ENCODE measurements at places on chromosomes 4 and X.

GRCh38 chrX:46257451-46257879 lies 287.8 kb downstream of the ZNF674 start:
- no peak for DNase-seq

DNA sequence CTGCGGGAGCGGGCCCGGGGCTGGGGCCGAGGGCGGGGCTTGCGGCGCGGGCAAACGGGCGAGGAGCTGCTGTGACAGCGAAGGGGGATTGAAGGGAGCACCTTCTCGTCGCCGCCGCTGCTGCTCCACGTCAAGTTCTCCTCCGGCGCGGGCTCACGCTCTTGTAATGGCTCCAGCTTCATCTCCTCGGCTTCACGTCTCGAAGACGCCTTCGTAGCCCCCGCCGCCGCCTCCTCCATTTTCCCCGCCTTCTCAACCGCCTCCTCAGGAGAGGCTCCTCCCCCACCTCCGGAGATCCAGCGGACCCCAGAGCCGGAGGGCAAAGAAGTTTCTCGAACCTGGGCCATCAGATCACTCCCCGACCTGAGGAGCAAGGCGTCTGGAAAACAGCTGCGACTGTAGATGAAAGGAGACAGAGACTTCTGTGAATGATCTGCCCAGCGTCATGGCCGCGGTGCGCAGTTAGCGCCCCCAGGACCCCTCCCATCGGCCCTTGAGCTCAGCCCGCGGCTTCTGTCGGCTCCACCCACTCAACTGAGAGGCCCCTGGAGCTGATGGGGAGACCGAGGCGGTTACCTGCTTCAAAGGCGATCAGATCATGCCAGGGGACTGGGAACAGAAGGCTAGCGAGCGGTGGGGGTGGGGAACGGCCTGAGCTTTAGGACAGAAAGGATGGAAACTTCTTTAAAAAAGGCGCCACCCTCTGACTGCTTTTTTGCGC lies 895 bp downstream of the USP51 start:
- peak; percentile 58 for DNase-seq

DNA sequence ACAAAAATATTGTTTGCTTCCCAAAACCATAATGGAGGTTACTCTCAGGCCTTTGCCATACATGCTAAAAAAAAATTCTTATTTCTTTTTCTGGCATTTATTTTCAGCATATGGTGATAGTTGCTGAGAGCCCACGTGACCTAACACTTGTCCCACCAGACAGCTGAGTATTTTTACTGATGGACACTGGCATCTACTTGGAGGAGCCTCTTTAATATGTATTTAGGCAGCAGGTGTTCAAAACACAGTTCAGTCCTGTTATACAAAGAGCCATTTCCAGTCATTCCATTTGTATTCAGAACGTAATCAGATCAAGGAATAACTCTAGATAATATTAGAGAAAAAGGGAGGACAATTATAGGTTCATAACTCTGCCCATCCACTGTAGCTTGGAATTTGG lies 95.5 kb downstream of the CXCL13 start:
- no peak for DNase-seq

DNA sequence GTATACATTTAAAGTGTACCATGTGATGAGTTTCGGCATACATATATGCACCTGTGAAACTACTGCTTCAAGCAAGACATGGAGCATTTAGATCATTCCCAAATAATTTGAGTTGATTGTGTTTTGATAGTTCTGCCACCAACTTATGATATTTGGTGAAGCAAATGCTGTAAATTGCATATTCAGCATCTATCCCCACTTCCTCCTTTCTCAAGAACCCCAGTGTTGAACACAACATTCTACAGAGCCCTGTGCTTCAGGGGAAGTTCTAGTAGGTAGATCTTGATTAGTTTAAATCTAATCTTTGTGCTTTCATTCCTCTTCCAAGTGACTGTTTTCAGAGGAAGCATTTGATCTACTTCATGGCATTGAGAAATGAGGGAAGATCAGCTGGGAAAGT lies 5.4 kb upstream of the SHROOM3 start:
- DNase-seq = no peak

DNA sequence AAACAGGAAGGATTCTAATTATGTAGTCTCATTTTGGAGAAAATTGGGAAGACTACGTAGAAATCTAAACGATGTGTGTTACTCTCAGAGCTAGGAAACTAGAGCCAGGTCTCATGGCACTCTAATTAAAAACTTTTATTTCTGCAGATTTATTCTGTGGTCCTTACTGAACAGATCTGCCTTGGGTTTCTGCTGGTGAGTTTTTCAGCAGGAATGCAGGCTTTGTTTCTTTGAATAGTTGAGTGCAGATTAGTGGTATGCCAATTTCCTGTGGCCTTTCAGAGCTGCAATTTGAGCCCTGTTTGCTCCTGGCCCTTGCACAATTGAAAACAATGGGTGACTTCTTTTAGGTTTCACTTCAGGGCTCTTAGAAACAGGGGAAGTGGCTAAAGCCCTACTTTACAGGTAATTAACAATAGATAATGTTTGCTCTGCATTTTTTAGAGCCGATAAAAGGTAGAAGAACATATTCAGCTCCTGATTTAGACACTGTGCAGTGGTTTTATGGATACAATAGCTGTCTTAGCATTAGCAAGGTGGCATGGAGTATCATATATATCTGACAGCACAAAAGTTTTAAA lies 21.8 kb downstream of the SPRY1 start:
- peak; percentile 30 for DNase-seq

DNA sequence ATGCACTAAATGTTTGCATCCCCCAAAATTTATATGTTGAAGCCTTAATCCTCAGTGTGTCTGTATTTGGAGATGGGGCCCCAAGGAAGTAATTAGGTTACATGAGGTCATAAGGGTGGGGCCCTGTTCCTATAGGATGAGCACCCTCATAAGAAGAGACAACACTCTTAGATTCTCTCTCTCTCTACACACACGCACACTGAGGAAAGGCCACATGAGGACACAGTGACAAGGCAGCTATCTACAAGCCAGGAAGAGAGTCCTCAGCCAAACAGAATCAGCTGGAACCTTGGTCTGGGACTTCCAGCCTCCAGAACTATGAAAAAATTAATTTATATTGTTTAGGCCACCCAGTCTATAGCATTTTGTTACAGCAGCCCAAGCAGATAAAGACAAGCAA lies 69.3 kb upstream of the NOCT start:
- DNase-seq = no peak

GRCh38 chrX:20140420-20140819 lies 1.2 kb downstream of the EIF1AX start:
- no peak for DNase-seq

DNA sequence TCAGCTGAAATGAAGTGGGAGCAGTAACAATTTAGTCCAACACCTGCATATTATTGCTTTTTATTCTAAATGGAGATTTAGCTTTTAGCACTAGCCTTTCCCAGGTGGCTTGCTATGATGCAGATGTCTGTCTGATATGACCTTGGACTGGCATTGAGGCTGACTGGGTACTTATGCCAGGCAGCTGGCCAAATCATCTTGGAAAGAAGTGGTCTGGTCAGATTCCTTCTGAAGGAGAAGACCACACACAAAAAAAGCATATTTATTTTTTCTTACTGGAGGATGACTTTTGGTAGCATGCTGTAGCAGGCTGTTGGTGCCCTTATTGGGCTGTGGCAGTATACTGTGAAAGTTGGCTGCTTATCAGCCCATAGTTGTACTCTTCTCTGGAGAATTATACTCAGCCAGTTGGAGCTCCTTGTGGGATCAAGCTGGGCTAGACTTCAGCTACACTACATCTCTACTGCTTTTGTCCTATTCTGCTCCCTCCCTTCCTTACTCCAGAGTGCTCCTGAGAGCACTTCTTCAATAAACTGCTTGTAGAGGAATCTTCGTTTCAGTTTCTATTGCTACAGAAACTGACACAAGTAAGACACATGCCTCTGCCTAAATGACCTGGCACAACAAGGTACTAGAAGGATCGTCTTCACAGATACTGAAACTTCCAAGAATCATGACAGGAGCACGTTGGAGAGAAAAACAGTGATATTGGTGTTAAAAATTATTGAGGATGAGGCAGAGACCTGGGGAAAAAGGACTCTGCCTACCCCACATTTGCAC lies 196.8 kb upstream of the RPS6KA3 start:
- DNase-seq = peak; percentile 55

GRCh38 chr4:138499627-138500026 lies 257.5 kb upstream of the SLC7A11 start:
- DNase-seq = no peak

DNA sequence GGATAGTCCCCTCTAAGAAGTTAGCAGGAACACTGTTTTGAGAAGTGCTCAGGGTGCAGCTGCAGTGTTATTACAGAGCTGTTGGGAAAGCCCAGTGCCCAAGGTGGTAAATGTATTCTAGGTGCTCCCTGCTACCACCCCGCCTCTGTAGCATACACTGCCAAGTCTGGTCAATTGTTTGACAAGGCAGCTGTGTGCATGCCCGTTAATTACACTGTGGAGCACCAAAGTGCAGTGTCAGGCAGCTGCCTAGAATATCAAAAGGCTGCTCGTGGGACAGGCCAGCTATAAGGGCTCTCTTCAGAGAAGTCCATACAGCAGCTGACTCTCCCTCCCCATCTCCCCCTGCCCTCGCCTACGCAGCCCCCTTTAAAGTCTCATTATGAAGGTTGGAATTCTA lies 99.9 kb upstream of the KLHL13 start:
- no peak for DNase-seq

DNA sequence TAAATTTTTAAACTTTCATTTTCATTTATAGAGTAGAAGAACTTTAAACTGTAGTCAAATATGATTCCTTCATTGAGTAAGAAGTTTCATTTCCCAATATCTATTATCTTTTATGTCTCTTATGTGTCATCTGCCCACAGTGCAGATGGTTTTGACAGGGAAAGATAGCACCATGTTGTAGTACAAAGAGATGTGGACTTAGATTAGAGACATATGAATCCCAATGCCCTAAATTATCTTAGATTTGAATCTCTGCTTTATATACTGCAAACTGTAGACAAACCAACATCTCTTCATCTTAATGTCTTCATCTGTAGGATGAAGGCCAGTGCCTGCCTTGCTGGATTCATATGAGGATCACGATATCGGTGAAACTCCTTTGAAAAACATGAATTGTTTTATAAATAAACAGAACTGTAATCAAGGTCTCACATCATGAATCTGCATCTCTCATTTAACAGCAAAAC lies 217.5 kb downstream of the BANK1 start:
- DNase-seq = no peak

- DNase-seq = no peak
Measured at GRCh38 chr4:6009452-6009851, 8.8 kb downstream of the C4orf50 start.

GRCh38 chr4:15543537-15544247 lies 74.0 kb downstream of the CC2D2A start:
- DNase-seq = no peak

DNA sequence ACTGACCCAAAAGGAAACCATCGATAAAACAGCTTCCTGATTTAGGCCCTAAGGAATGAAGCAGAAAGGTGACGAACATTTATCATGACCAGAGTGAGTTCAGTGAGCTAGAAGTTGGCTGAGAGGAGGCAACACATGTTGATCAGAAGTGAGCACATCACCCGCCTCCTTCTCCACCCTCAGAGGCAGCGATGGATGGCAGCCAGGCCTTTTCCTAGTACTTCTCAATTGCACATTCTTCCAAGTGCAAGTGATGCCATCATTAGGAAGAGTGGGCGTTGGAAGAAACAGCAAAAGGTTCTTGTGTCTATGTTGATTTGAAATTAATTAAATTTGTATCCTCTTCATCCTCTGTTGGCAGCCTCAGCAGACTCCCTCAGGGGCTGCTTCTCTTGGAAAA lies 51.7 kb downstream of the TMEM154 start:
- no peak for DNase-seq

DNA sequence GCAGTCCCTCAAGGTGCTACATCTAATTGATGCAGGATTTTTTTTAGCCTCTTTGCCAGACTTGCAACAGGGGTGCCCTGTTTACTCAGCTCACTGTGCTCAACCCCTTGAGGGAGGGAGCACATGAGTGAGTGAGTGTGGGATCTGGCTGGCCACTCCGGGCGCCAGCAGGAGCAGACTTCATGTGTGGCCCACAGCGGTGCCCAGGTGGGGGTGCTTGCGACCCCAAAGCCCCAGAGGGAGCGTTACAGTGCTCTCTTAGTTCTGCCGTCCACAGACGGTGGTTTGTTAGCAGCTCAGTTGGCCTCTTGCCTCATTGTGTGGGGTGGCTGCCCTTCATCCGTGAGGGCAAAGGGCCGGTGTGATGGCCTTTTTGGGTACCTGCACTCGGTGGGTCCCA lies 81.6 kb upstream of the MYOZ2 start:
- DNase-seq = no peak

DNA sequence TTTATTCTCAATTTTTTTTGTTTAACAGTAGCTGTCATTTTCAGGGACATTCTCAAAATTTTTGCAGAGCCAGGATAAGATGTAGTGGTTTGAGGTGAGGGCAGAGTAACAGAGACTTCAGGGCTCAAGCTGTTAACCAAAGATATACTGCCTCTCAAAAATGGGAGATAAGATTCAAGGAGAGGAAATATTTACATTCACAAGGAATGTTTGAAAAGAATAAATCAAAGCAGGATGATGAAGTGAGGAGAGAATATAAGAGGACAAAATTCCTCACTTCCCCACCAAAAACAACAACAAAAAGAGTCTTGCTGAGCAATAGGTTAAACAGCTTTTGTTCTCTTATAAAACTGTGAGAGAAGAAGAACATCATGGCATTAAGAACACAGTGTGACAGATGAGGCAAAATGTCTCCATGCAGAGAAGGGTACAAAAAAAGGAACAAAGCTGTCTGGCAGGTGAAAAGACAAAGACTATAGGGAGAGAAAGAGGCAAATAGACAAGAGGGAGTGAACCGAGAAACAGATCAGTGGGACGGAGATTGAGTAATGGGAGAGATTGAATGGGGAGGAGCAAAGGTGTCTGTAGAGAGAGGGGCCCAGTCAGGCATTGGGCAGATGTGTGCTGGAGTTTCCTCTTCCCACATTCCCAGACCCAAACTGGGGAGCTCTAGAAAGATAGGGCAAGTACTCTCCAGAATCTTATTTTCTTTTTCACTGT lies 106.1 kb upstream of the TMEM150C start:
- no peak for DNase-seq

DNA sequence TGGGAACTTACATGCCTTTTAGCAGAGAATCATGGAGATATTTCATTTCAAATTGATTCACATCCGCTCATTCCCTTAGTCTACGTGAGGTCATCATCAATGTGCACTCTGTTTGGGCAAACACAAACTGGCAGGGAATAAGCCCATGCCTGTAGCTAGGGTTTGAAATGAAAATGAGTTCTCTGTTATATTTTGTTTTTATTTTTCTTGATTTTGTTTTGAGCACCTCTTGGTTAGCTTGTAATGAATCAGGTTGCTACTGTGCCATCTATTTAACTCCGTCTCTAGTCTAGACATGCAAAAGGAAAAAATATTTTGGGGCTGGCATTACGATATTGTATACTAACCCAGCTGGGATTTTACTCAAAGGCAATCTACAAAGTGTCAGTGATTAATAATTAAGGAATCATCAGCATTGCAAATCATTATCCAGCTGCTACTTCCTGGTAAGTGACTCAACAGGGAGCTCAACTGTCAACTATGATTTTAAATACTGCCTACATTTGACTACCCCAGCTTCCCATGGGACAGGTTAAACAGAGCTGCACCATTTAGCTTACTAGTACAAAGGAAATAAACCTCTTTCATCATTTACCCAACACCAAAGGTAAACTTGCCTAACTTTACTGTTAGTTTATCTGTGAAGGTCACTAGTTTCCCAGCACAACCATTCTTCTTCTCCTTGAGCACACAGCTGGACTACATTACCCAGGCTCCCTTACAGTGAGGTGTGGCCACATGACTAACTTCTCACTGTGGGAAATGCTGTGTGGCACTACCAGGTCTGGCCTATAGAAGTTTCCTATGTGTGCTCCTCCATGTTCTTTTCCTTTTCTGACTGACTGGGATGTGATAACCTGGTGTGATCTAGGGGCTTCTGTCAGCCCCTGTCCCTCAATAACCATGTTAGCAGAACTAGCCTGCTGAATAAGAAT lies 21.2 kb upstream of the TRPC5OS start:
- DNase-seq = no peak
